ENCODE measurements at places on chromosomes 16 and 17.

- H3K4me1 ChIP-seq: no peaks in the 10 kb centered on the region
- no peak overlapping the region for H3K4me3 ChIP-seq
- H3K27me3 ChIP-seq: no peaks in the 10 kb centered on the region
- no peak for DNase-seq
These were observed 490.5 kb upstream of the CA10 start for GRCh38 chr17:52648995-52649394.

DNA sequence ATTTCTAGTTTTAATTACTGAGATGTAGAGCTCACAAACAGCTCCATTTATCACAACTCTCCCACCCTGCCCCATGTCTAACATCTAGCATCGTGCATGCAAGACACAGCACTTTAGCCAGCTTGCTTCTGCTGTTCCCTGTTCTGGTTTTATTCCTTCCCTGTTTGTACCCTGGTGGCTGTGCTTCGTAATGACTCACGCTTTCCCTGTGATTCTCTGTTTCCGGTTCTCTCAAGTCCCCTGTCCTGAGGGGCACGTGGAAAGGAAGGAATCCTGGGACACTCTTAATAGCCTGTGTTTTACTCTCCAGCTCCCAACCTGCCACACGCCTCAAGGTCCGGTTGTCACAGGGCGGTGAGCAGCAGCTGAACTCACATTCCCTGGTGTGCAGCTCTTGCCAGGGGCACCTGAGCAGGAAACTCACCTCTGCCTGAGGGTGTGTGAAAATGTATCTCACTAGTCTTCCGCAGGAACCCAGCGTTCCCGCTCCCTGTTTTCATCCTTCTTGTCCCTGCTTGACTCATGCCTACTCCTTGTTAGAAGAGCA is 10.6 kb downstream of the SHISA6 start:
- no peak overlapping the region for H3K4me3 ChIP-seq
- no peak for DNase-seq
- no peak overlapping the region for H3K27ac ChIP-seq
- no peaks in the 10 kb centered on the region for H3K36me3 ChIP-seq
- no peaks in the 10 kb centered on the region for H3K27me3 ChIP-seq
- H3K4me1 ChIP-seq: no peaks in the 10 kb centered on the region

DNA sequence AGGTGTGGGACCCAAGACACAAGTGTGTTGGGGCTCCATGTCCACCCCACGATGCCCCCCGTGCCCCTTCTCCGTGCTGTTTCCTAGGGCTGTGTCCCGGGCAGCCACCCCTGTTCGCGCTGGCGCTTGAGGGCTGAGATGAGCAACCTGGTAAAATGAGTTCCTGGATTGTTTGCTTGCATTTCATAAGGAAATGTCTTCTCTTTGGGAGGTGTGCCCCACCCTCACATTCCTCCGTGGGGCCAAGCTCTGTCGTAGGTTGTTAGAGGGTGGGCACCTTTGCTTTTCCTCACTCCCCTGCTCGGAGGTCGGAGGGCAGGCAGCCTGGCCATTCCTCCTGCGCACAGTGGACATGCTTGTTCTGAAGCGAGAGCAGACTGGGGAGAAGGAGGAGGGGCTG is 171.3 kb upstream of the CHMP6 start:
- no peak for DNase-seq
- H3K27ac ChIP-seq: no peak overlapping the region
- H3K36me3 ChIP-seq: peaks cover 18% of the 10 kb centered on the region
- peaks cover 8% of the 10 kb centered on the region for H3K4me1 ChIP-seq
- no peak overlapping the region for H3K4me3 ChIP-seq
- no peaks in the 10 kb centered on the region for H3K27me3 ChIP-seq

DNA sequence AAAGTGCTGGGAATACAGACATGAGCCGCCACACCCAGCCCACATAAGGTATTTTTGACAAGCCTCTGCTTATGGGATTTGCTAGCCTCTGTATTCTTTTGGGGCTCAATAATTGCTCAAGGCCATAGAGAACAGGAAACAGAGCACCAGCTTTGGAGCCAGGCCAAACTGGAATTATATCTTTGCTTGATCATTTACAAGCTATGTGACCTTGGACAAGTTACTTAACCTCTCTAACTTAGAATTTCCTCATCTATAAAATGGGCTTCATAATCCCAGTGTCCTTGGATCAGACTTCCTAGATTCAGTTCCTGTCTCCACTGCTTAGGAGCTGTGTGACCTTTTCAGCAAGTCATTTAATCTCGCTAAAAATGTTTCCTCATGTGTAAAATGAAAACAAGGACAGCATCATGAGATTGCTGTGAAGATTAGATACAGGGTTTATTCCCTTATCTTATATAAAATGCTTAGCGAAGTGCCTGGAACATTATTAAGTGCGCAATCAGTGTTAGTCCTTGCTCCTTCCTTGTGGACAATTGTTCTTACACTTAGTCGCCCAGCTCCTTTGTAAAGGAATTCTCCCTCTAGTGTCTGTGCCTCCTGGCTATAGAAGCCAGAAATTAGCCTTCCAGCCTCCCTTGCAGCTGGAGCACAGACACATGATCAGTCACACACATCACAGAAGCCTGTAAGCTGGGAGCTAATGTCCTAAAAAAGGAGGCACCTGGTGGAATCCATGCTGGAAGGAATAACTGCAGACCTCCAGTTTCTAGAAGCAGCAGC is 16.6 kb downstream of the KRT9 start:
- H3K4me1 ChIP-seq: no peaks in the 10 kb centered on the region
- H3K4me3 ChIP-seq: no peak overlapping the region
- DNase-seq: no peak
- H3K36me3 ChIP-seq: no peaks in the 10 kb centered on the region
- H3K27me3 ChIP-seq: peaks cover 27% of the 10 kb centered on the region

- peaks cover 6% of the 10 kb centered on the region for H3K4me1 ChIP-seq
- H3K27ac ChIP-seq: no peak overlapping the region
- H3K4me3 ChIP-seq: no peak overlapping the region
- DNase-seq: no peak
- H3K36me3 ChIP-seq: no peaks in the 10 kb centered on the region
- H3K27me3 ChIP-seq: peaks cover 14% of the 10 kb centered on the region
These were observed 7.5 kb upstream of the TBX21 start for GRCh38 chr17:47725446-47726111.
